ENCODE measurements at places on chromosomes 13 and 19.

- DNase-seq: no peak
Observed at GRCh38 chr19:5697022-5697889, 7.2 kb downstream of the RPL36 start.

- DNase-seq: no peak
Observed at GRCh38 chr13:24406524-24406923, 97.1 kb downstream of the C1QTNF9 start.

- no peak for DNase-seq
Observed at GRCh38 chr19:834216-834615, 6.6 kb downstream of the AZU1 start.

DNA sequence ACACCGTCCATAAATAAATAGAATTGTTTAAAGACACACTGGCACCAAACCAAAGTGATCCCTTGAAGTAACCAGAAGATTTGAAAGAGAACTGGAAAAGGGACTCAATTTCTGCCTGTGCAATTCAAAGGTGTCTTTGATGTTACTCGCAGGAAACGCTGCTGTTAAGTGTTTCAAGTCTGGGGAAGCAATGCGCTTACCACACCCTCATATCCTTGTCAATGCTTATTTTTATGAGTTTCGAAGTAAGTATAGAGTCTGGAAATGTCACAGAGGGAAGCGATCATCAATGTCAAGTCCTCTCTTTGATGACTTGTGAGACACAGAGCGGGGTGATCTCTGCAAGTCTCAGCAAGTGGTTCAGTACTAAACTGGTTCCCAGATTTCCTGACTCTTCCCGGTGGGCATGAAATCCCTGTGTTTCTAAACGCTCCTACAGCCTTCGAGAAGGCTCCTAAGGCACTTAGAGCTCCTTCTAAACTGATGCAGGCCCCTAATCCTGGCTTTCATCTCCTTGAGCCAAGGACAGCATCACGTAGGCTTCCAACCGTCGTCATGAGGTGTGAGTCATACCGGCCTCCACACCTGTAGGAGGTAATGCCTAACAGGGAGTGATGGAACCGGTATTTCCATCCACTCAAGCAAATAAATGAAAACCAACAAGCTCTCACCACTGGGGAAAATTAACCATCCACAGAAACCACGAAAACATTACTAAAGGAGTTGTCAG lies 22.8 kb downstream of the SYDE1 start:
- no peak for DNase-seq

DNA sequence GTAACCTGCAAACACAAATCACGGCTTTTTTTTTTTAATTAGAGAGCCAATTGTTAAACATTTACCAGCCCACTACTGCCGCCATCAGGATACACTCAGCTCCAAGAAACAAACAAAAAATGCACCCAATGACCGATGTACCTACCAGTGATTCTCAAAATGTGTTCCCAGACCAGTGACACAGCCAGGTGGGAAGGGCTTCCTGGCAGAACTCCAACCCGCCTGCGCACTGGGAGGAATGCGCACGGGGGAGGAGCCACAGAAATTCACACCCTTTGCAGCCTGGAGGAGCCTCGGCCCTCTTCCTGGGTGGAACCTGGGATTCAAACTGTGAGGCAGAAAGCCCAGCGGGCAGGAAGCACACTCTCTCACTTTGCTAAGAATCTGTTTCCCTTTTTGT lies 255.9 kb downstream of the TBC1D4 start:
- no peak for DNase-seq

- no peak for DNase-seq
Observed at GRCh38 chr19:31303262-31303815, 45.9 kb downstream of the TSHZ3 start.

DNA sequence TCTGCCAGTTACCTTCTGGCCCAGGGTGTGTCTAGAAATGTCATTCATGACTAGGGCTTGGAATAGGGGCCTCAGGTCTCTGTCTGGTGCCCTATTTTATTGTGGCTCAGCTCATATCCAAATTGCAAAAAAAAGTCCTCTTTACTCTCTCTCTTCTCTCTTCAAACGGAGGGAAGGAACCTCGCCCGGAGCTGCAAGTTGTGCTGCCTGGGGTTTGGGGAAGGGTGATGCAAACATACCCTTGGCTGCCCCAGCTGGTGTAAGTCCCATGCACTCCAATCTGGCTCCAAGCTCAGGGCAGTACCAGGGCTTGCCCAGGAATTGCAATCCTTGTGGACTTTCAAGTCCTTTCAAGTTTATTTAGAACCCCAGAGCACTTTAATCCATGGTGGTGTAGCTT lies 549.6 kb downstream of the PCDH17 start:
- no peak for DNase-seq

- no peak for DNase-seq
Observed at GRCh38 chr13:45886466-45886865, 34.9 kb upstream of the SIAH3 start.

DNA sequence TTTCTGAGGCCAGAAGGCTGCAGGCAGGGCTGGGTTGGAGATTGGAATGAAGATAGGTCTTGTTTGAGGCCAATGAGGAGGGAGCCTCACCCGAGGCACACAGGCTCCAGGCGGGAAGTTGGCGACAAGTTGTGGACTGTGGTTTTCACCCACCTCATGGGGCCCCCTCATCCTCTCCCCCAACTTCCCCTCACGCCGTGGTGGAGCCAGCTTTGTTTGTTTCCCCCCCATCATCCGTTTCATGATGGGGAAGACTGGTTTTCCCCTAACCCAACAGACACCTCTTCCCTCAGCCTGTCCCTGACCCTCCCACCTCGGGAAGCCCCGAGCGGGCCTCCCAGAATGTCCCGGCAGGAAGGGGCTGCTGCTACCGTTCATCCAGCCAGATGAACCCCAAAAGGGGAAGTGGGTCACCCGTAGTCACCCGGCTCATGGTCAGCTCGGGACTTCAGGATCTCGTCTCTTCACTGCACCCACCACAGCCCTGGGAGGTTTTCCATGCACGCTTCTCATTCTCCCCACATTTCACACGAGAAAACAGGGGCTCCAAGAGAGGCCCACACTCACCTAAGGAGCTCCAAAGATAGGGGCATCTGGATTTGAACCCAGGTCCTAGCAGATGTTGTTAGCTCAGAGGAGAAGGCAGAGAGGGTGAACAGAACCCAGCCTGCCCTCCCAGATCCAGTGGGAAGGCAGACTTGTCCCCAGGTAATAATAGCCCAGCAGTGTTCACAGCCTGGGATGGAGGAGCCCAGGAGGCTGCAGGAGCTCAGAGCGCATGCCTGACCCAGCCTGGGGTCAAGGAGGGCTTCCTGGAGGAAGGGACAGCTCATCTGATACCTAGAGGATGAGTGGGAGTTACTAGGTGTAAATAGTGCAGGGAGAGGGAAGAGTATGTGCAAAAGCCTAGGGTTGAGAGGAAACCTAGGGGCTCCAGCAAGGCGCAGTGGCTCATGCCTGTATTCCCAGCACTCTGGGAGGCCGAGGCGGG lies 23.5 kb downstream of the CEACAM16 start:
- DNase-seq: no peak

- DNase-seq: no peak
Observed at GRCh38 chr19:48955308-48955958, 758 bp downstream of the BAX start.

- DNase-seq: no peak
Observed at GRCh38 chr19:1262623-1263123, 6.5 kb upstream of the CIRBP start.

- DNase-seq: no peak
Observed at GRCh38 chr19:40519352-40520322, 52.8 kb downstream of the SPTBN4 start.

GRCh38 chr13:98372876-98373275 lies 195.8 kb upstream of the RNF113B start:
- no peak for DNase-seq

DNA sequence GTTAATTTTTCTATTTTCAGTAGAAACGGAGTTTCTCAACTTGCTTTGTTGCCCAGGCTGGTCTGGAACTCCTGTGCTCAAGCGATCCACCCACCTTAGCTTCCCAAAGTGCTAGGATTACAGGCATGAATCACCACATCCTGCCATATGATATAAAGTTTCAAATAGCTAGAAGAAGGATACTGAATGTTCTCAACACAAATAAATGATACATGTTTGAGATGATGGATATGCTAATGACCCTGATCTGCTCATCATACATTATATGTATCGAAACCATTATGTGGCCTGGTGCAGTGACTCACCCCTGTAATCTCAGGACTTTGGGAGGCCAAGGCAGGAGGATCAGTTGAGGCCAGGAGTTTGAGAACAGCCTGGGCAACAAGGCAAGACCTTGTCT lies 11.5 kb downstream of the CIB3 start:
- DNase-seq: no peak

DNA sequence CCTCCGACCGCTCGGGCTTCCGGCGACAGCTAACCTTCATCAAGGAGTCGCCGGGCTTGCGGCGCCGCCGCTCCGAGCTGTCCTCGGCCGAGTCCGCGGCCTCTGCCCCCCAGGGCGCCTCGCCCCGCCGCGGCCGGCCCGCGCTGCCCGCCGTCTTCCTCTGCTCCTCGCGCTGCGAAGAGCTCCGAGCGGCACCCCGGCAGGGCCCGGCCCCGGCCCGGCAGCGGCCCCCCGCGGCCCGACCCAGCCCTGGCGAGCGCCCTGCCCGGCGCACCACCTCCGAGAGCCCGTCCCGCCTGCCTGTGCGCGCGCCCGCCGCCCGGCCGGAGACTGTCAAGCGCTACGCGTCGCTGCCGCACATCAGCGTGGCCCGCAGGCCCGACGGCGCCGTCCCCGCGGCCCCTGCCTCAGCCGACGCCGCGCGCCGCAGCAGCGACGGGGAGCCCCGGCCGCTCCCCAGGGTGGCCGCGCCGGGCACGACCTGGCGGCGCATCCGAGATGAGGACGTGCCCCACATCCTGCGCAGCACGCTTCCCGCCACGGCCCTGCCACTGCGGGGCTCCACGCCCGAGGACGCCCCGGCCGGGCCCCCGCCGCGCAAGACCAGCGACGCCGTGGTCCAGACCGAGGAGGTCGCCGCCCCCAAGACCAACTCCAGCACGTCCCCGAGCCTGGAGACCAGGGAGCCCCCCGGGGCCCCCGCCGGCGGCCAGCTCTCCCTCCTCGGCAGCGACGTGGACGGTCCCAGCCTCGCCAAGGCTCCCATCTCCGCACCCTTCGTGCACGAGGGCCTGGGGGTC lies 9.6 kb downstream of the C19orf25 start:
- no peak for DNase-seq

- no peak for DNase-seq
Observed at GRCh38 chr19:19482809-19483596, 32.3 kb downstream of the TSSK6 start.

GRCh38 chr13:71589032-71589431 lies 278.0 kb downstream of the DACH1 start:
- DNase-seq: no peak

- DNase-seq: no peak
Observed at GRCh38 chr19:27741236-27741635, 1471.7 kb downstream of the UQCRFS1 start.

- no peak for DNase-seq
Observed at GRCh38 chr19:11265785-11266236, 3.5 kb upstream of the DOCK6 start.

DNA sequence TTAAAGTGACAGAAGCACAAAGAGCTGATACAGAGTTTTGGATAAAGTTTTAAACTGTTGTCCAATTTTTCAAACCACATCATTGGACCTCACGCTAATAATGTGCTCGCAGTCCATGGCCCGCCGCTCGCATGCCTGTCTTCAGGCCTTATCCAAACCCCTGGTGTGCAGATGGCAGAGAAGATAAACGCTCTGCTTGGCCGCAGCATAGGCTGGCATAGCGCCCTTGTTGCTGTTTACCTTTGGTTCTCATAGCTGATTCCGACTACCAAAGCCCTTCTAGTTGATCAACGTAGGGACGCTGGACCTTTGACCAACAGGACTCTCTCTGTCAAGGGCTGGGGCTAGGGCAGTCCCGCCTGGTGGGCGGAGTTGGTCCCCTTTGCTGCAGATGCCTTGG lies 23.5 kb upstream of the QTRT1 start:
- no peak for DNase-seq

DNA sequence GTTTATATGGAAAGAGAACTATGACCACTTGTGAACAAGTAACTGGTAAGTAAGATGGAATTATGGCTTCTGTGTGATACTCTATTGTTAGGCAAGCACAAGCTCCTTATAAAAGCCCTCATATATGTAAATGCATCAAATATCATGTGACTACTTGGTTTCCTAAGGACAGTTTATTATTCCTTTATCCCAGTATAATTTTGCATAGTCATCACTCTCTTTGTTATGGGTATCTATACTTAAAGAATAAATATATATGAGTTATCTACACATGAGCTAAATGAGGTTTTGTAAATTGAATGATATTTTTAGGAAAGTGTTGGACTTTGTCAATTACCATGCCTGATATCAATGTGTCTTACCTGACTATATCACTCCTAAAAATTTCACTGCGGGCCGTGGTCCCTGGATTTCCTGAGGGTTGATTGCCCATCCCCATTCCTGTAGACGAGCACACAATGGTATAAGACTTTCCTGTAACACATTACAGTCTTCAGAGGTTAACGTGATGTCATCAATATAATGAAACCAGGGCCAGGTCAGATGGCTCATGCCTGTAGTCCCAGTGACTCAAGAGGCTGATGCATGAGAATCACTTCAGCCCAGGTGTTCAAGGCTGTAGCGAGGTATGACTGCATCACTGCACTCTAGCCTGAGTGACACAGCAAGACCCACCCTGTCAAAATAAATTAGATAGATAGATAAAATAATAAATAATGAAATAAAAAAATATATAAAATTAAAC lies 20.7 kb downstream of the ZNF844 start:
- DNase-seq: no peak

DNA sequence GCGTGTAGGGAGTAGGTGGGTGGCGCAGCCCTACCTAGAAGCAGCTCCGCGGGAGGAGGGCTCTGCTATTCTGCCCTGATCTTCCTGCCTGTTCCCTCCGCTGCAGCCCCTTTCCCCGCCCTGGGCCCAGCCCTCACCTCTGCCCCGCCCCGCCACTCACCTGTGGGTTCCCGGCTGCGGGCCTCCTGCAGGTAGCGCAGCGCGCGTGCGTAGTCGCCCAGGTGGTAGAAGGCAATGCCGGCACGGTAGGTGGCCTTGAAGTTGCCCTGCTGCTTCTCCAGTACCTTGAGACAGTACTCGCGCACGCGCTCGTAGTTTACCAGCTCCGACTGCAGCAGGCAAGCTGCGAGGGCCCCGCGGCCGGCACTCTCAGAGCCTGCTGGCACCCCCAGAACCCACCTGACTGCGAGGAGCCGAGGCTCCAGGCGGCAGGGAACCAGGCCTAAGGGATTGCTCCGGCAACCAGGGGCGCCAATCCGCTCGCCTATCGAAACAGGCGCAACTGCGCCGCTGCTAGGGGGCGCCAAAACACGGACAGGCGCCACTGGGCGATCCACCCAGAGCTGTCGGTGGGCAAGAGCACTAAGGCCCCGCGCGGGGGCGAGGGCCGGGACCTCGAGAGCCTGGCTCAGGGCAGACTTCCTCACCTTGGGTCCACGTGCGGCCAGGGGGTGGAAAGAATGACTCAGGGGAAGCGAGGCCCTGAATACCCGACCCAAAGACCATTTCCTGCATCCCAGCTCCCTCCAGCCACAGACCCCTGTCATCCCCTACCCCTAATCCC lies 965 bp downstream of the TTC9B start:
- no peak for DNase-seq
